CD4-positive, alpha-beta memory T cell (primary cell): ENCODE measurements at places on chromosomes 4 and X.

DNA sequence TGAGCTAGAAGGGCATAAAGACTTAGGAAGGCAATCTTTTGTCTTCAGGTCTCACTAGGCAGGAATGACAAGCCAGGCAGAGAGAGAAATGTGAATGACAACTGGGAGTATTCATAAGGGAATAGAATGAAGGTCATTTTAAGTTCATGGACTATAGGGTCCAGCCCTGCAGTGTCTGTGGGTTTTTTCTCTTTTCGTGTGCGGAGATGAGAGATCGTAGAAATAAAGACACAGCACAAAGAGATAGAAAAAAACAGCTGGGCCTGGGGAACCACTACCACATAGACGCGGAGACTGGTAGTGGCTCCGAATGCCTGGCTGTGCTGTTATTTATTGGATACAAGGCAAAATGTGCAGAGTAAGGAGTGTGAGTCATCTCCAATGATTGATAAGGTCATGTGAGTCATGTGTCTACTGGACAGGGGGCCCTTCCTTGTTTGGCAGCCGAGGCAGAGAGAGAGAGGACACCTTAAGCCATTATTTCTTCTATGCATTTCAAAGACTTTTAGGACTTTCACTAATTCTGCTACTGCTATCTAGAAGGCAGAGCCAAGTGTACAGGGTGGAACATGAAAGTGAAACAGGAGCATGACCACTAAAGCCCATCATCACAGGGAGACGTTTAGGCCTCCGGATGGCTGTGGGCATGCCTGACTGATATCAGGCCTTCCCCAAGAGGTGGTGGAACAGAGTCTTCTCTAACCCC lies 921.8 kb upstream of the PCDH10 start:
- H3K27ac ChIP-seq, result no peak overlapping the region
- H3K27me3 ChIP-seq, result no peaks in the 10 kb centered on the region
- no peaks in the 10 kb centered on the region for H3K36me3 ChIP-seq
- H3K4me1 ChIP-seq, result no peaks in the 10 kb centered on the region
- H3K4me3 ChIP-seq, result no peak overlapping the region

DNA sequence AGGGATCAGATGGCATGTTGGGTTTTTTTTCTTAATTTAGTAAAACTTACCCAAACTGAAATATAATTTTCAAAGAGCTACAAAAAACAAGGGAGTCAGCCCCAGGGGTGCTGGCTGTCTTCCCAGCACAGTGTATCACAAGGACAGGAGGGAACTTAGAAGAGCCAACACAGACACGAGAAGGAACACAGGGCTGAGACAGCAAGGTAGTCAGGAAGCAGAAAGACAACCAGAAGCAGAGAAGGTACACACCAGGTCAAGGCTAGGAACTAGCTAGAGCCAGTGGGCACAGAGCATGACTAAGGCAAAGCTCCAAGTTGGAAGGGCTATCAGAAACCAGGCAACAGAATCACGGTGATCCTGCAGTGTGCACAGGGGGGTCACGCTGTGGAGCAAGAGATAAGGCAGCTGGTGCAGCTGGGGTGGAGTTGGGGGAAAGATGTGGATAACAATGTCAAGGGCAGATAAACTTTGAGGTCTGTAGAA lies 168.7 kb downstream of the NR3C2 start:
- no peak for DNase-seq
- no peak overlapping the region for H3K27ac ChIP-seq
- H3K4me1 ChIP-seq, result no peaks in the 10 kb centered on the region
- H3K27me3 ChIP-seq, result no peaks in the 10 kb centered on the region

DNA sequence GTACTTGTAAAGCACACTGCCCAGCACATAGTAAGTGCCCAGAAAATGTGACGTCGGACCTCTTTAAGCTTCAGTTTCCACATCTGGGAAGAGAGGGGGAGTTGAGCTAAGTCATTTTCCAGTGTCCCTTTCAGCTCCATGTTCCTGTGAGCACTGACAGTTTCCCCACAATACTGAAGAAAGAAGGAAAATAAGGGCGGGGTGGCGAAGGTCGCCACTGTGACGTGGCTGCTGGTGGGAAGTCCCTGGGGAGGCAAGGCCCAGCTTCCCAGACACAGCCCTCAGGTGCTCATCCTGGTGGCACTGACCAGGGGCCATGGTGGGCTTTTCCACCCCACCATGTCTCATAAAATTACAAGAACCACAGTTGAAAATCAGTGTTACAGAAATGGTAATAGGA lies 121.8 kb downstream of the PTTG2 start:
- H3K27ac ChIP-seq, result no peak overlapping the region
- no peaks in the 10 kb centered on the region for H3K4me1 ChIP-seq
- H3K36me3 ChIP-seq, result no peaks in the 10 kb centered on the region
- no peak for DNase-seq
- no peak overlapping the region for H3K4me3 ChIP-seq

- no peak overlapping the region for H3K4me3 ChIP-seq
- H3K27ac ChIP-seq, result no peak overlapping the region
- H3K4me1 ChIP-seq, result no peaks in the 10 kb centered on the region
Measured at GRCh38 chr4:26542991-26543390, 40.9 kb upstream of the TBC1D19 start.

GRCh38 chr4:168585168-168586091 lies 88.6 kb downstream of the PALLD start:
- H3K36me3 ChIP-seq, result no peaks in the 10 kb centered on the region
- H3K4me1 ChIP-seq, result no peaks in the 10 kb centered on the region
- no peak for DNase-seq
- H3K27me3 ChIP-seq, result no peaks in the 10 kb centered on the region

DNA sequence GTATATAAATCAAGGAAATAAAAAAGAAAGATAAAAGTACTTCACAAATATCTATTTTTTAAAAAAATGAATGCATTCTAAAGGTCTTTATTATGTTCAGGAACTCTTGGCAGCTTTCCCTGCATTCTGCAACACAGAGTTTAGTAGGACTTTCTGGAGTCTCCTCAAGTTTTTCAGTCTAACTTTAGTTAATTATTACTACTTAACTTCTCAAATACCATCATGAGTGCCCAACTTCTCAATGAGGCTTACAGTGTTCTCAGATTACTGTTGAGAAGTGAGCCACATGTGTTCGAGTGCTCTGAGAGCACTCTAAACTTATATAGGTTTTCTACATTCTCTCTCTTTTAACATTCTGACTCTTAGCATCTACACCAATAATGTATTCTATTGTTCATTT lies 1852.9 kb upstream of the PCDH10 start:
- no peaks in the 10 kb centered on the region for H3K36me3 ChIP-seq
- no peak overlapping the region for H3K4me3 ChIP-seq
- H3K27ac ChIP-seq, result no peak overlapping the region
- DNase-seq, result no peak
- no peaks in the 10 kb centered on the region for H3K4me1 ChIP-seq
- H3K27me3 ChIP-seq, result no peaks in the 10 kb centered on the region

DNA sequence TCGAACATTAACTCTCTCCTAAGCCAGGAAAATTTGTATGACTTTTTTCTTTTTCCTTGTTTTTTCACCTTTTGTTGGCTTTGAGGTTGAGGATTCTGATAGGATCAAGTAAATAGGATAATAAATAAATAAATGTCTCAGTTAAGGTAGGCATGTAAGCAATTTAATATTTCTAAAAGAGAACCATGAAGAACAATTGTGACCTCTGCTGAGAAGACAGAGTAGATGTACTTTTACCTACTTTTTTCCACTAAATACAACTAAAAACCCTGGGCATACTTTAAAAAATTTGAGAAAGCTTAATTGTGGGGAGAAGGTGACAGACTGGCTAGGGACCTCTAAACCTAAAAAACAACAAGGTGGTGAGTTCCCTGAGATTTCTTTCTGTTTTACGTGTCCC lies 31.6 kb upstream of the CLNK start:
- no peaks in the 10 kb centered on the region for H3K27me3 ChIP-seq
- DNase-seq, result no peak
- H3K36me3 ChIP-seq, result no peaks in the 10 kb centered on the region
- no peaks in the 10 kb centered on the region for H3K4me1 ChIP-seq
- no peak overlapping the region for H3K4me3 ChIP-seq
- H3K27ac ChIP-seq, result no peak overlapping the region

DNA sequence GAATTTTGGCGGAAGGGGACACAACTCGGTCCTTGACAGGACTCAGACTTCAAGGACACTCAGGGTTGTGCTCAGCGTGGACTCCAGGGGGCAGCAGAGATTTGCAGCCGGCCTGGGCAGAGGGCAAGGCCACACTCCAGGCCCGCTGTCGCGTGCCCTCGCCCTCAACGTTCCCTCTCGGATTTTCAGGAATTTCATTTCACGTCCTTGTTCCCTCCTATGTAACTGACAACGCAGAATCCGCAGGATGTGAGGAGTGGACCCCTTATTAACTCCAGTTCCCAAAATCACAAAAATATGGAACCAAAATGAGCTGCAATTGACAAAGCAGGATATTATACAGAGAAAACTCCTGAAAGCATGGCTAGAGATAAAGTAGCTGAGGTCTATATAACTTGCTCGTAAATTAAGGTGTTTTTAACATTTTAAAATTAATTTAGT lies 21.0 kb upstream of the DCTD start:
- H3K27me3 ChIP-seq, result no peaks in the 10 kb centered on the region
- no peak overlapping the region for H3K4me3 ChIP-seq
- no peaks in the 10 kb centered on the region for H3K4me1 ChIP-seq

DNA sequence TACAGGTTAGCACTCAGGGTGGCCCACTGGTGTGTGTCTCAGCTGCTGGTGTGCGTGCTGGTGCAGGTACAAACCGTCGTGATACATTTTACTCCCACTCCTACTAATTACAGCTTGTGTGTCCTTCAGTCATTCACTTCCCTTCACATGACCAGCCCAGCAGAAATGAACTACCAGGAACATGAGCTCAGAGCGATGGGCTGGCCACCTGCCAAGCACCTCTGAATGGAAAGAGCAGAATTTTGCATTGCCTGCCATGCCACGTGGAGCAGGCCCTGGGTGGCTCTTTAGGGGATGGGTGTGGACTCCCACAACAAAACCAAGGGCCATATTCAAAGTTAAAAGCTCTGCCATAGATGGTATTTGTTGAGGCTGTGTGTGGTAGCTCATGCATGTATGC lies 58.9 kb upstream of the PGM2 start:
- DNase-seq, result no peak
- no peak overlapping the region for H3K27ac ChIP-seq
- H3K27me3 ChIP-seq, result no peaks in the 10 kb centered on the region

DNA sequence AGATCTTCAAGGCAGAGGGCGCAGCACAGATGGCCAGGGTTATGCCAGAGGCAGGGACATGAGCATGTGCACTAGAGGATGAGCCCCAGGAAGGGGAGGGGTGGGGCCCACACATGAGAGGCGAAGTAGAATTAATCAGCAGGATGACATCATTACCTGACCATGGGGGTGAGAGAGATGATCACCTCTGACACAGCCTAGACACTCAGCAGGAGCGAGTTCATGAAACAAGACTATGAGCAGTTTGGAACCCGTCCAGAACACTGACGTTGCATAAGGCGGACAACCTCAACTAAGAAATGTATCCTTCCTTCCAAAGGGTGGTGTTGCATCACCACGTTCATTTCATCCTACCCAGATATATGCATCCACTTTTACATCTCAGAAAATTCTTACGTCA lies 446.7 kb upstream of the TENM3 start:
- no peaks in the 10 kb centered on the region for H3K36me3 ChIP-seq
- no peak for DNase-seq
- H3K27me3 ChIP-seq, result no peaks in the 10 kb centered on the region
- H3K4me3 ChIP-seq, result no peak overlapping the region
- no peaks in the 10 kb centered on the region for H3K4me1 ChIP-seq
- H3K27ac ChIP-seq, result no peak overlapping the region

DNA sequence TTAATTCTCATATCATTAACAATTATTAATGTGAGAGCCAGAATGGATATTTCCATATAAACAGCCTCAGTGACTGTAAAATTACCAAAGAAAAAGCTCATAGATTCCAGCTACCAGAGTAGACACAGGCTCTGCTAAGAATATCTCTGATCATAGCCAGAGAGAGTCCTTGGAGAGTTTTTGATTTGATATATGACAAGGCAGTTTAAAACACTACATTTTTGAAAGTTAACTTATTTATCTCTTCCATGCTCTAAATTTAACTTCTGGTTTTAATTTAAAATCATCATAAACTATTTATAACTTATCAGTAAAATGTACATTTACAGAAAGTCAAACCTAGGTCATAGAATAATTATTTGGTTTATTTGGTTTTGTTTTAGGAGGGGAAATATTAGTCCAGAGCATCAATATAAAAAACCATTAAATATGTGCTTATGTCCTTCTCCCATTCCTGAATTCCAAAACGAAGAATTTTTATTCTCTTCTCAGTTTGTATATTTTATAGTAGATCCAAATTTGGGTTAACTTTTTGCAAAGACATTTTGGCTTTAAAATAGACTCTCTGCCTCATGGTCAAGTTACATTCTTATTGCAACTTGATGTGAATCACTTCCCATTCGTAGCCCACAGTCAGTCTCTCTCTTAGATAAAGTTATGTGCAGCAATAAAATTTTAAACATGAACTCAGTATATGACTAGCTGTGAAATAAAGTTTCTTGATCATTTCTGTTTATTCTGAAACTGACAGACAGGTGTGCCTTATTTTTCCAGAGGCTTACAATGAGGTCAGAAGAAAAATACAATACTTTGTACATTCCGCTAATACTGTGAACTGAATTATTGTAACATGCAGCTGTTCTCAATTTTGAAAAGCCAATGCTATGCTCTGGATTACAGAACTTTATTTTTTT lies 267.1 kb downstream of the PAPSS1 start:
- no peak overlapping the region for H3K4me3 ChIP-seq
- H3K27ac ChIP-seq, result no peak overlapping the region
- no peaks in the 10 kb centered on the region for H3K4me1 ChIP-seq

- no peak overlapping the region for H3K27ac ChIP-seq
- H3K27me3 ChIP-seq, result no peaks in the 10 kb centered on the region
- no peaks in the 10 kb centered on the region for H3K4me1 ChIP-seq
- H3K36me3 ChIP-seq, result no peaks in the 10 kb centered on the region
- DNase-seq, result no peak
Measured at GRCh38 chrX:125005863-125006262, 313.8 kb upstream of the TEX13C start.

- no peak overlapping the region for H3K4me3 ChIP-seq
- H3K36me3 ChIP-seq, result no peaks in the 10 kb centered on the region
- H3K27ac ChIP-seq, result no peak overlapping the region
- DNase-seq, result no peak
- peaks cover 22% of the 10 kb centered on the region for H3K4me1 ChIP-seq
Measured at GRCh38 chr4:1183985-1184773, 11.8 kb upstream of the SPON2 start.

DNA sequence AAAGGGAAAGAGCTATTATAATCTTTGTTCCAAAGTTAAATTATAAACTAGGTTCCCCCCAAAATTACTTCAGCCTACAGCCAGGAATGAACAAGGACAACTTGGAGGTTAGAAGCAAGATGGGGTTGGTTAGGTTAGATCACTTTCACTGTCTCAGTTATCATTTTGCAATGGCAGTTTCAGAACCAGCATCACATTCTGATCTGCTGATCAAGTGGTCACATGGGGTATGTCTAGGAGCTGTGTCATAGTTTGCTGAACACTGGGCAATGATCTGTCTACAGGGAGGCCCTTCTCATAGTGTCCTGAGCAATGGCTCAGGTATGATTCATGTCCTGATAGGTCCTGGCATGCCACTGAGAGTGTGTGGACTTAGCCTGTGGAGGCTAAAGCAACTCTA lies 41.6 kb upstream of the XIAP start:
- no peaks in the 10 kb centered on the region for H3K4me1 ChIP-seq
- H3K27ac ChIP-seq, result no peak overlapping the region
- no peak for DNase-seq
- no peak overlapping the region for H3K4me3 ChIP-seq
- H3K36me3 ChIP-seq, result no peaks in the 10 kb centered on the region
